Daoy (cell line): ENCODE measurements at places on chromosomes 3 and 15. TPM values are rescaled to one million over a fixed set of nuclear protein-coding genes. Genes with fewer than 3 reads are reported as not detected.

- DNase-seq, result peak; percentile 11
Measured at GRCh38 chr3:193190146-193190786, 50.8 kb upstream of the PLAAT1 start.

- DNase-seq, result no peak
Measured at GRCh38 chr3:12956316-12956660, 114.9 kb upstream of the RPL32 start.

- DNase-seq, result peak; percentile 72
Measured at GRCh38 chr15:52005748-52006701, 13.0 kb upstream of the MAPK6 start.

- DNase-seq, result peak; percentile 89
Measured at GRCh38 chr15:39172380-39173281, 408.2 kb upstream of the THBS1 start.

- DNase-seq, result peak; percentile 39
Measured at GRCh38 chr3:174125267-174125824, 727.8 kb downstream of the NLGN1 start.

The EFCAB12 gene
- total RNA-seq, result not detected in 2 replicates

The GOLGA6D gene
- total RNA-seq, result not detected in 2 replicates

DNA sequence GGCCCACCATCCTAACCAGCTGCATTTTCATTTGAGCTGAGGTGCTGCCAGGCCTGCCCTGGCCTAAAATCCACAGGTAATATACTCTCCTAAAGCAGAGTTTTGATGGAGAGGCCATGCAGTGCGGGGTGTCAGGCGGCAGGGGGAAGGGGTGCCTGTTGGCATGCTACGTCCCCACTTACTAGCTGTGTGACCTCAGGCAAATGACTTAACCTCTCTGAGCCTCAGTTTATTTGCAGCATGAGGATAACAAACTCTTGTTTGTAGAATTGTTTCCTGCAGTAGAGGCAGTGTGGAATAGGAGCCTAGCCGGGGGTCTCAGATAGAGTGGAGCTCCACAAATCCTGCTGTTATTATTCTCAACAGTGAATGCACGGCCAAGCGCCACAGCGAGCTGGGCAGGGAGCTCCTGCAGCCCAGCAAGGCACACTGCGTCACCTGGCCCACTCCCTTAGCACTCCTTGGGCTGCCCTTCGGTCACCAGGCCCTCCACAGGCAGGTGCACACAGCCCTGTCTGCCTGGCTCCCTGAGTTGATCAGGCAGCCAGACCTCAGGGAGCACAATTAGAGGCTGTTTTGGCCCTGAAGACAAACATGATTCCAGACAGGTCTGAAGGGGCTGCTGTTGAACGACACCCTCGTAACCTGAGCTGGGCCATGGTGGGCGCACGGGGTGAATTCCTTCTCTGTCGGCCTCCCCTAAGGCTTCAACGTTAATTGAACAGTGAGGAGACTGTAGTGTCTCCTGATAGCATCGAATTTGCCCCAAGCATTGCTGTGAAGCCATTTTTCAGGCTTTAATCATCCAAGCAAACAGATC is 248.8 kb upstream of the LYSMD4 start:
- DNase-seq, result no peak

DNA sequence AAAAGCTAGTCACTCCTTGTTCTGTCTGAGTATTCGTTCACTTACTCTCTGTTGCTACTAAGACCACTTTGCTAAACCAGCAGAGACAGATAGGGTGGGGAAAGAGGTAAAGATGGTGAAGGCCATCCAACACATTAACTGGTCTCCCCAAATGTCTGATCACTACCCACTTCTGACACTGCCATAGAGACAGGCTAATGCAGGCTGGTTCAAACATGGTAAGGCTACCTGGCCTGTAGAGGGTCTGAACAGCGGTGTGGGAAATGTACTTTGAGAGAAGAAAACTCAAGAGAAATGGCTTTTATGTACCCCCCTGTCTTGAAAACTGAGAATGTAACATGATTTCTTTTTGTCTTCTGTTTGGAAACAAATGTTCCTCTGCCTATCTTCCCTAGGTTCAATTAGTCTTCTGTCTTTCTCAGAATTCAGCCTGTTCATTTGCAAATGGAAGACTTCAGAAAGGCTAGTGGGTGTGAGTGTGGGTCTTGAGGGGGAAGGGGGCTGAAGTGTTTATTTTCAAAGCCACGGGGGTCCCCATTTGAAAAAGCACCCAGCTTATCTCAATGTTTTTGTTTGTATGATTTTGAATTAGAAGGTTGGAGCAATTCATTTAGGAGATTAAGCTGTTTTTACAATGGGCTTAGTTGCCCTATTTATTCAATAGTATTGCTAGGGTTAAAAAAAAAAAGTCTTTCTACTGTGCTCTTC is 15.8 kb downstream of the ALDH1A2 start:
- no peak for DNase-seq

The DGKG gene
- 12.7 and 20.5 TPM in 2 replicates for total RNA-seq

- DNase-seq, result peak; percentile 57
Measured at GRCh38 chr3:71503525-71504249, 79.8 kb downstream of the FOXP1 start.

DNA sequence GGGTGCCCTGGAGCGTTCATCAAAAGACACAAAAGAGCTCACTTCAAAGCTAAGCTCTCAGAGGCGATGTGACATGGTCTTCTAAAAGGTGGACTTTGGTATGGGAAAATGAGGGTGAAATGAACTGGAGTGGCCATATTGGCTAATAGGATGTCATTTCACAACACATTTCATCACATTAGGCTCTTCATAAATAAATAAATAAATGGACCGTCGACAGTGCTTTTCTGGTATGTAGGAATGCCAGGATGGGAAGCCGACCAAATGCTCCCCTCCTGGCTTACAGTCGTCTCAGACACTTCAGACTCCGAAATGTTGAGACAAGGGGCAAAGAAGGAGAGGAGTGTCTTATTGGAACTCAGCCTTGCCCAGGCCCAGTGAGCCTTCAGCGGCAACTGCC is 383.0 kb downstream of the NTRK3 start:
- no peak for DNase-seq

DNA sequence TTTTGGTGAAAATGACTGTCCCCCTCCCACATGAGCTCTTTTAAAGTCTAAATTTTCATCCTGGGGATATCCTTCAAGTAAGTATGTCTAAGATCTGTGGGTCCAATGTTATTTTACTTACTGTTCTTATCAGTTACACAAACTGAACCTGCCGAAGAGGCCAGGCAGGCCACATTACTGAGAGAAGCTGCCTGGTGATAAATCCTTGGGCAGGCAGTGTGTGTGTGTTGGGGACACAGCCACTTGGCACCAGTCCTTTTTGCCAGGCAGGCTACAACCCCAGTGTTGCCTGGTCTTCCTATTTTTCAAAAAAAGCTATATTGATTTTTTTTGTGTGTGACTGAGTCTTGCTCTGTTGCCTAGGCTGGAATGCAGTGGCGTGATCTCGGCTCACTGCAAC is 50.6 kb upstream of the RASA2 start:
- DNase-seq, result no peak

GRCh38 chr3:149648525-149648924 is 9.3 kb downstream of the WWTR1 start:
- no peak for DNase-seq

DNA sequence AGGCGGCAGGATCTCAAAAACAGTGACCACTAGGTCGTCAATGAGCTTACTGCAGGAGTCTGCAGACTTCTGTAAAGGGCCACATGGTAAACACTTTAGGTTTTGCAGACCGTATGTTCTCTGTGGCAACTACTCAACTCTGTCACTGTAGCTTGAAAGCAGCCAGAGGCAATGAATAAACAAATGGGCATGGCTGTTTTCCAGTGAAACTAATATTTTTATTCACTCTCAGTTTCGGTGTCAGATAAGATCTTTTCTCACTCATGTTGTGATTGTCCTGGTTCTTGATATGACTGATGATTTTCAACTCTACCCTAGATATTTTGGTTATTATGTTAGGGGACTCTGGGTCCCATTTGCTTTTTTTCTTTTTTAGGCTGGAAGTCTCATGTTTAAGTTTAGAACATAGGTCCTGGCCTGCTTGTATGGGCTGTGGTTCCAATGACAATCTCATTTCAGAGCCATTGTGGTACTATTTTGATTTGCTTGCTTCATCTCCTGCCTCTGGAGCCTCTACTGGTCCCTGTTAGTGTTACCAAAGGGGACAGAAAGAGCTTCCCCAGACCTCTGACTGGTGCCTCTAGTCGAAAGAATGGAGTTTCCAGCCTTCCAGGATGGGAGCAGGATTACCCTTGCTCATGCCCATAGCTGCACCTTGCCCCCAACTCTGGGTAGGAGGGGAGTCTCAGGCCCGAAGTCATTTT is 222.0 kb downstream of the STT3B start:
- DNase-seq, result no peak

- no peak for DNase-seq
Measured at GRCh38 chr15:58918239-58918638, 15.2 kb downstream of the SLTM start.

The RTP1 gene
- not detected in 2 replicates for total RNA-seq

DNA sequence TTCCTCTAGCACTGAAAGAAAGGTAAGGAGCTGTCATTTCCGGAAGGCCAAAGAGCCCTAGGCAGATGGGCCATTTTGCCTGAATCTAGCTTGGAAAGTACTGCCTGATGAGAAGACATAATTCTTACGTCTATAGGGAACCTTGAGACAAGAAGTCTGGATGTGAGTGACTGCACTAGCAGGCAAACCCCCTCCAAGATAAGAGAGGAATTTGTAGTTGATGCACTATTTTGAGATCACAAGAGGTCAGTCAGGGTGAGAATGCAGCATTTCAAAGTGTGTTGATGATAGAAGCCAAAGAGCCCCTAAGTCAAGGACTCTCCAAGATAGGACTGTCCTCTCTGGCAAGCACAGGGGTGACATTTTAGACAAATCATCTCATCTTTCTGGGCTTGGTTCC is 99.2 kb downstream of the HES1 start:
- no peak for DNase-seq

DNA sequence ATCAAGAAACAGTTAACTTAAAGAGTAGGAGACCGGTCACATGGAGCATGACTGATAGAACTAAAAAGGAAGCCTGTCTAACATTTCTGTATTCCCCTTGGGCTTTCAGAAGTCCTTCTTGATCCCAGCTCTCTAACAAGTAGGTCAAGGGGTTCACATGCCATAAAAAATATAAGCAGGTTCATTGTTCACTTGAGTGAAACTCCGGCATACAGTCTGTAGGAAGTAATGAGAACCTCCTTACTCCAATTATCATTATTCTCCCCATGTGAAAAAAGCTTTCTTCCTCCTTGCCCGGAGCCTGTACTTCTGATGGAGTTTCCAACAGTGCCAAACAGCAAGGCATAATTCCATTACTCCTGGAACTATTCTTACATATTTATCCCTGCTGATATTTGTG is 242.8 kb upstream of the CNTN4 start:
- DNase-seq, result no peak

DNA sequence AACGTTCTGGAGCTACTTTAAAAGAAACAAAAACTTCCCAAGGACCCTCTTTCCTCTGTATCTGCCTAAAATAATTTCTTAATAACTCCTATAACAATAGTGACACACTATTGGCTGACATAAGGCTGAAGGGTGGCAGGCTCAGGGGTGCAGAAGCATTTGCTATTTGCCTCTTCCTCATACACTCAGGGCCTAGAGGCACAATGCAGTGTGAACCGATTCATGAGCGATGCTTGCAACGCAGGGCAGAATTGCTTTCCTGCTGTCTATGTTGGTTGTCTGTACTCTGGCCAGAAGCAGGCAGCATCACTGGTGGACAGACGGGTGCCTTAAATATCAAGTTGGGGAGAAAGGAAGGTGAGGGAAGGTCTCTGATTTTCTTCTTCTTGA is 157.4 kb downstream of the AGBL1 start:
- no peak for DNase-seq

The RSL24D1 gene
- total RNA-seq, result 146 and 195 TPM in 2 replicates

The POLQ gene
- total RNA-seq, result 9.5 and 13.2 TPM in 2 replicates

- no peak for DNase-seq
Measured at GRCh38 chr3:170869239-170869590, 780 bp downstream of the RPL22L1 start.

The GHSR gene
- not detected in 2 replicates for total RNA-seq

GRCh38 chr3:50102558-50102957 is 13.8 kb downstream of the RBM5 start:
- DNase-seq, result no peak

DNA sequence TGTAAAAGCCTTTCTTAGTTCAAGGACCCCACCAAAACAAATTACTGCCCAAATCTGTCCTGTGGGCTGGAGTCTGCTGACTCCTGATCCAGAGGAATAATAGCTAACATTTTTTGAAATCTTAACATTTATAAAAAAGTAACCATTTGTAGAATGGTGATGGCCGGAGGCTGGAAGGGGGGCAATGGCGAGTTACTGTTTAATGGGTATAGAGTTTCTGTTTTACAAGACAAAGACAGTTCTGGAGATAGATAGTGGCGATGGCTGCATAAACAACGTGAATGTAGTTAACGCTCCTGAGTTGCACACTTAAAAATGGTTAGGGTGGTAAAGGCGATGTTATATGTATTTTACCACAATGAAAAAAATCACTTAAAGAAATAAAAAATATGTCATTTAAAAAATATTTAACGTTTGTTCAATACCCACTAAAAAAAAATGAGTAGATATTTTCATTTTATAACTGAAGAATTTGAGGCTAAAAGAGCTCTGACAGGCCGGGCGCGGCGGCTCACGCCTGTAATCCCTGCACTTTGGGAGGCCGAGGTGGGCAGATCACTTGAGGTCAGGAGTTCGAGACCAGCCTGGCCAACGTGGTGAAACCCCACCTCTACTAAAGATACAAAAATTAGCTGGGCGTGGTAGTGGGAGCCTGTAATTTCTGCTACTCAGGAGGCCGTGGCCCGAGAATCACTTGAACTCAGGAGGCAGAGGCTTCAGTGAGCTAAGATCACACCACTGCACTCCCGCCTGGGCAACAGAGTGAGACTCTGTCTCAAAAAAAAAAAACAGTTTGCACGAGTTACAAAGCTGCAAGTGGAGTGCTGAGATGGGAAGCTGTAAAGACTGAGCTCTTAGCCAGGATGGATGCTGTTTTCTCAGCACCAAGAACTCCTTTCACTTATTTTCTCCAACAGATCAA is 37.6 kb downstream of the IGF2BP2 start:
- no peak for DNase-seq

DNA sequence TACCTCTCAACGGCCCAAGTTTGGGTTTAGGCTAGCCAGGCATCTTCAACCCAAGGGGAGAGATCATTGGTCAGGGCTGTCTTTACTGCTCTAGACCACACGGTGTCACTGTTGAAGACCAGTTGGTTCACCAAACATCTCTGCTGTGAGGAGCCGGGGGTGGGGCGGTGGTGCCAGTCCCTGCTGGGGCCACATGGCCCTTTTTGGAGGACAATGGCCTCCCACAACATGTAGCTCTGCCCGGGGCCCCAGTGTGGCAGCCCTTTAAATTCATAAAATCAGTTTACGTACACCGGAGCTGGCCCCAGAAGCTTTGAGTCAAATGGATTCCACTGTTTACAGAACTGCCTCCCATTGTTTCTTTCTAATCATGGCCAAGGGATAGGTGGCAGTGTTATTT is 19.1 kb upstream of the TM4SF18 start:
- DNase-seq, result peak; percentile 75

GRCh38 chr3:168197162-168197561 is 101.4 kb upstream of the GOLIM4 start:
- no peak for DNase-seq
